ENCODE measurements at places on chromosomes 12 and 14.
A peak's percentile ranks its signal among the peaks of the same experiment; 100 is the strongest.

- no peak for DNase-seq
Observed at GRCh38 chr14:93903342-93904184, 23.6 kb upstream of the FAM181A start.

GRCh38 chr14:24146453-24146977, at the start of gene PSME2:
Gene PSME2 (minus strand): TSS chr14:24146610. CDS start chr14:24146581, 29 bp downstream.
- peak; percentile 96 for DNase-seq

DNA sequence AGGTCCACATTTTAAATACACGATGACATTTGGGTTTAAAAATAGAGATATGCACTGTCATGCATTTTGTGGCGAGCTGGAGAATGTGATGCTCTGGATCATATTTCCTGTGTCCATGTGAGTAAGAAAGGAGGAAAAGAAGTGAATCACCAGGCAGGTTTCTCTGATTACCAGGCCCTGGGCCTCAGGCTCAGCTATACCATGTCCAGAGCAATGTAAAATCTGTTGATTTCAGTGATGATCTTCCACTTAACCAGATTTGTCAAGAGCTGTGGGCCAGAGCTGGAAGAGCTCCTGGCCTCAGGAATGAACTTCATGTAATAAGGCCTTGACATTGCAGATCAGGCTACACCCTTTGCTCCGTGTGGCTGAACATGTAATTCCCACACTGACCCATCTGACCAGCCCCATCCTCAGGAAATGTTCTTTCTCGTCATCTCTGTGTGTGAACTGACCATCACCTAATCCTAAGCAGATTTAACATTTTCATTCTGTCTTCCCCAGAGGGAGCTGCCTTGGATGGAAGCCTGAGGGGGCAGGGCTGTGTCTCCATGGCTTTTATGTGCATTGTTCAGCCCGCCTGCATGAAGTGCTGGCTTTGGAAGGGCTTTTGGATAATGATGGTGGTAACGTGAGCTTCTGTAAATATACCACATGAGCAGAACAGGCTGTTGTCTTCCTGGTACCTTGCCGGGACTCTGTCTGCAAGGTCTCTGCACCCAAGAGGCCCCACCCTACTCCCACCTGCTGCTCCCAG, 54.5 kb downstream of the CRACR2A start:
- DNase-seq = peak; percentile 93

- DNase-seq = no peak
Observed at GRCh38 chr14:103735439-103735814, 19.8 kb downstream of the ZFYVE21 start.

- DNase-seq = no peak
Observed at GRCh38 chr14:87526731-87527130, 466.3 kb downstream of the GALC start.

DNA sequence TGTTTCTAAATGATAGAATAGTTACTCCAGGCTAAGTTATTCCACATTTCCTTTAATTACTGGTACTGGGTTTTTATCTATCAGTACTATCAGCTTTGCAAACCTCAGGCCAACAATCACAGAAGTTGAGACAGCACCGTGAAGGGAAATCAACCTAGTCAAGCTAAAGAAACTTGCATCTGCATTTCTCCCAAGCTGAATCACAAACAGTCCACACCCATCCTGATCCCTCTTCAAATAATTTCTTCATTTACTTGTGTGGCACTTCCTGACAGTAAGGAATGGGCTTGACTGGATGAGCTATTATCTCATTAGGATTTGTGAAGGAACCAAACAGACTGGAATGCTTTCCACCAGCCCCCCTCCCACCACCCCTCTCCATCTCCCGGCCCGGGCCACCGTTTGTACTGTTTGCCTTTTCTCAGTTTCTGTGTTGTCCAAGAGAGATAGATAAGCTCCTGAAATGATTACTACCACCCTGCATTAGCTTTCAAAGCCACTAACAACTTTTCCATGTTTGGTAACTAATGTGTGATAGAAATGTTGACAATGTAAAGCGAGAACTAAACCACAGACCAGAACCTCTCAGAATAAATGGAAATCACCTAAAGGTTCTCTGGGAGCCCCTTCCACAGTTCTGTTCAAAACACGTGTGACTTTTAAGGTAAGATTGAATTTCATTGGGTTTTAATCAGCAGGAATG, 236.3 kb downstream of the SLC25A21 start:
- no peak for DNase-seq

DNA sequence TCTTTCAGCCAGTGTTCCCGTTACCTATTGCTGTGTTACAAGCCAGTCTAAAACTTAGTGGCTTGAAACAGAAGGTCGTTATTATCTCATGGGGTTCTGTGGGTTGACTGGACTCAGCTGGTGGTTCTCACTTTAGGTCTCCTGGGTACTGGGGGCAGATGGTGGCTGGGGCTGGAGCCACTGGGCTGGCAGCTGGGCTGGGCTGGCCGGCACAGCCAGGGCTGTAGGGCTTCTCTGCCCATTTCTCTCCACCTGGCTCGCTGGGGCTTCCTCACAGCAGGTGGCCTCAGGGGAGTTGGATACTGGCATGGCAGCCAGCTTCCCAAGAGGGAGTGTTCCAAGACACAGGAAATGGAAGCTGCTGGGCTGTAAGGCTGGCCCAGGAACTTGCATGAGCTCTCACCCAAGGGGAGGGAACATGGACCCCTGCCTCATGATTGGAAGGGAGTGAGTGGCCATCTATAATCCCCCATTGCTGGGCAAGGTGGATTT, 27.0 kb downstream of the TUNAR start:
- no peak for DNase-seq

- DNase-seq = no peak
Observed at GRCh38 chr12:124044809-124045321, 71.8 kb downstream of the ZNF664 start.

- DNase-seq = no peak
Observed at GRCh38 chr14:69703047-69704039, 63.6 kb upstream of the SRSF5 start.

GRCh38 chr12:113077859-113078255, 21.3 kb downstream of the DTX1 start:
- DNase-seq = no peak

- no peak for DNase-seq
Observed at GRCh38 chr12:120115692-120116440, 687 bp downstream of the RAB35 start.

GRCh38 chr14:58663494-58664111, 25.8 kb downstream of the DACT1 start:
- peak; percentile 80 for DNase-seq

DNA sequence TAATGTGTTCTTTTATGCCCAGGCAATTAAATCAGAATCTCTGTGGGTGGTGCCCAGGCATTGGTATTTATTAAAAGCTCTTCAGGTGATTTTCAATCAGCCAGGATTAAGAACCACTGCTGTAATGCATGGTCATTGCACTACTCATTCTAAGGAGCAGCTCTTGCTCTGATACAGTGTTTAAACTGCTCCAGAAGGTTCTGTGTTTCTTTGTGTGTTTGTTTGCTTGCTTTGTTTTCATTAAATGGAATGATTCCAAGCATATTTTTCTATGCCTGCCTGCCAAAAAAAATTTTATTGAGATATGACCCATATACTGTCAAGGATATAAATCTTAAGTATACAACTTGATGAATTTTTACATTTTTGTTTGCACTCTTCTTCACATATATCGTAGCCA, 54.0 kb downstream of the KCNK13 start:
- DNase-seq = no peak

DNA sequence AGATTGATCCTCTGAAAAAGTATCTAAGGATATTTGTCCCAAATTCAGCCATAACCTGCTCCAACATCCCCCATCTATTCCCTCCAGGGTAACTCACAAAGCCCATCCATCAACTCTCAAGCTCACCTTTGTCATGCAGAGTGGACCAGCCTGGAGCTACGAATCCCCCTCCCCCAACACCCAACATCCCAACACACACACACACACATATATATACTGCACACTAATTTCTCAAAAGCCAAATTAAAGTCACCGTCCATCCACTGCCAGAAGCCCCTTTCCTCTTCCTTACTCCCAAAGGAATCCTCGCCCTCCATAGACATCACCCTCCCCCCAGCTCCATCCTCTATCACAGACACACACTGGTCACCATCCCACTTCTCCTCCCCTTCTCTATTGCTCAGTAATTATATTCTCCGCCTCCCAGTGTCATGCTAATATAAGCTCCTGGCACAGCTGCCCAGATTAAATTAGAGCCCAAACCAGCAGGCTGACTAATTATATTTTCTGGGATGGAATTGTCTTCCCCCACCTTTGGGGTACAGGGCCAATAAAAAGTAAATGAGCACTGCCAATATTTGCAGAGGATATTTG, 13.5 kb upstream of the TESPA1 start:
- DNase-seq = no peak

- DNase-seq = no peak
Observed at GRCh38 chr12:122308811-122309210, 42.5 kb upstream of the VPS33A start.

GRCh38 chr12:87827638-87828264, 201.4 kb downstream of the C12orf50 start:
- no peak for DNase-seq

DNA sequence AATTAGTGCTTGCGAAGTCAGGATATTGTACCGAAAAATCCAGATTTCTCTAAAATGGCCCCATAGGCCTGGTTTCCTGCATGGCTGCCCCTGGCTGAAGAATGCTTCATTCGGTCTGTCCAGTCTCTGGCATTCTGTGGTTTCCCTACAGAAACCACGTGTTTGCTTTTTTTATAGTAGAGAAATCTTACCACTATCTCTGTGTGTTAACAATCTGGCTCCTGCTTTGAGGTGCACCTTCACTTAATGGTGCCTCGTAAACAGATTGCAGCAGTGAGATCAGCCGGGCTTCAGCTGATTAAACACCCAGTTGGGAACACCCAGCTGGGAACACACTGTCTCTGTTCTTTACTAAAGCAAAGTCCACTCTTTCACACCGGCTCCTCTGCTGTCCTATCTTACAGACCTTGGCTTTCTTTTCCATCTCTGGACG, 6.7 kb upstream of the DNAAF2 start:
- DNase-seq = peak; percentile 18

DNA sequence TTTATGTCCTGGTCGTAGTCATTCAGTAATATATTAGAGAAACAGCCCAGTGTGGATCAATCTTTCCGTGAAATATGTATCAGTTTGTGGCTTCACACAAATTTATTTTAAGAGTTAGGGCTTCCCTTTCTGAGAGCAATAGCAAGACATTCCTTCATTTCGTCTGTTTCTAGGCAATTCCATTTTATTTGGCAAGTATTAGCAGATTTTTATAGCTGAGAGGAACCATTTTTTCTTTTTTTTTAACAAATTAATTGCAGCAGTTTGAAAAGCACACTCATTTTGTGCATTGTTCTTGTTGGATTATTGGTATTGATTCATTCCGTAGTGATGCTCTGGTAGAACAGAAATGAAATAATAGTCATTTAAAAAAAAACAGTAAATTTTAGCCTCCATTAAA, 132.9 kb downstream of the SRGAP1 start:
- DNase-seq = no peak

DNA sequence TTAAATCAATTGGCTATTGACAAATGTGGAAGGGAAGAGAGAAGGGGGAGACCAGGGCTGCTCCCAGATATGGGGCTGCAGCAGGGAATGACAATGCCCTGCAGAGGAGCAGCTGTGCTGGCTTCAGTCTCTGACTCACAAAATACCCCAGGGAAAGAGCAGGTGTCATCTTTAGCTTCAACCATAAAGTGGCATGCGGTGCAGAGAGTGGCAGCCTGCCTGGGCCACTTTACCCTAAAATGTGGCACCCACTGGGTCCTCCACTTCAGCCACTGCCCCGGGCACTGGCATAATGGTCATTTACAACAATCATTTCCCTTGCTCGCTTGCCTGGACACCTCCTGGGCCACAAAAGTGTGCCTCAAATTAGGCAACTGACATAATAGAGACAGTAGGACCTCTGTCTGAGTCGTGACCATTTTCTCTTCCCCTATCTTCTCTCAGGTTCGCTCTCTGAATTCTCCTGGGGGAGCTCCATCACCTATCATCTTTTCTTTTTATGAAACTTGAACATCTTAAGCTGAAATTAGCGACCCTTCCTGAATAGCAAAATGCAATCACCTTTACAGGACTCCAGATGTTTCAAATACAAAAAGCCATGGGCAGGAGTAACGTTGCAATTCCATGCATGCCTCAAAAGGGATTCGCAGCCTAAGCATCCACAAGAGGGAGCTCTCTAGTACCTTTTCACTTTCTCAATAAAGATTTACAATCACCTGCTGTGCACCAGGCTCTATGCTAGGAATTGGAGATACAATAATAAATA, 179.9 kb upstream of the ATF7IP start:
- DNase-seq = peak; percentile 41

- no peak for DNase-seq
Observed at GRCh38 chr12:54016478-54016964, 7.7 kb downstream of the HOXC8 start.

GRCh38 chr12:109475121-109475520, 2.0 kb downstream of the KCTD10 start:
- no peak for DNase-seq

DNA sequence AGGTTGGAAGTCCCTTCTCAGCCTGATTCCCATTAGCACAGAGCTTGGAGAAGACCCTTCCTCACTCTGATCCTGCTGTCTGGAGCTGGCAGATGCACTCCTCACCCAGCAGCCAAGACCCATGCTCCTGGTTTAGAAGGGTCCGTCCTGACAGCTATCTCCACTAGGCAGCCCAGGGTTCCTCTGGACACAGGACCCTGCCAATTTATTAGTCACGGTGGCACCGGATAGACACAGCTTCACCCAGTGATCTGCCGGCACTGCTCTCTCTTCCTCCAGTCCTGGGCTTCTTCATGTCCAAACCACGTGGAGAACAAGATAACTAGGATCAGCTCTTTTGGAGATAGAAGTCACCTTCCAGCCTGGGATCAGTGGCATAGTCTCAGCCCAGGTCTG, 26.2 kb upstream of the TCL1B start:
- no peak for DNase-seq

- DNase-seq = no peak
Observed at GRCh38 chr12:120783197-120783596, 57.6 kb downstream of the ACADS start.

- DNase-seq = no peak
Observed at GRCh38 chr12:24850496-24850895, 98.4 kb downstream of the BCAT1 start.

DNA sequence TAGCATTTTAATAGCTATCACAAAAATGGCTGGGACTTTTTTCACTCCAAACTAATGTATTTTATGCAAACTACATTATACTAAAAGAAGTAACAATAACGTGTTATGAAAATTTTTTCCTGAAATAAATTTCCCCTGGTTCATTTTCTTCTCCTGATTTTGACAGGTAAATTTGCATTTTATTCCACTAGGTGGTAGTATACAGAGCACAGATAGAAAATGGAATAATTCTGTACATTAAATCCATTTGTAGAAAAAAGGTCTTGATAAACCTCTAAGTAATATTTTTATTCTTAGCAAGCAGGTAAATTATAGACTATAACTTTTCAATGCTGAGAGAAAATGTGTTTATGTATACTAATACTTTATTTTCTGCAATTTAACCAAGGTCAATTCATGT, 96.5 kb downstream of the BCAT1 start:
- DNase-seq = no peak
